ENCODE measurements at places on chromosomes 6 and 20.
A peak's percentile ranks its signal among the peaks of the same experiment; 100 is the strongest.

DNA sequence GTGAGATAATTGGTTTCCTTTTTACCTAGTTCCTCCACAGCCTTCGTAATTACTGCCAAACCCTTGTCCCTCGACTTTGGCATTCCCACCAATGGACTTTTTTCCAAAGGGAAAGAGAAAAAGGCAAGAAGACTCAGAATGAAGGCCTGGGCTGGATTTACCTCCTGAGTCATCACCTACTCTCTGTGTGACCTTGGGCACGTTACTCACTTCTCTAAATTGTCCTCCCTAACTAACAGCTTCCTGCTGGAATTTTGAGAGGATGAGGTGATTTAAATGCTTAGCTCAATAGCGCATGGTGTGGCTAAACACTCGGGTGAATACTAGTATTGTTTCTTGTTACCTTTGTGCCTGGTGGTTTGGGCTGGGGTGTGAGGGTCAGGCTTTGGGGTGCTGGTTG is 146.6 kb downstream of the DHX35 start:
- DNase-seq, result peak; percentile 72

GRCh38 chr20:52244702-52245101 is 53.1 kb upstream of the ZFP64 start:
- DNase-seq, result no peak

DNA sequence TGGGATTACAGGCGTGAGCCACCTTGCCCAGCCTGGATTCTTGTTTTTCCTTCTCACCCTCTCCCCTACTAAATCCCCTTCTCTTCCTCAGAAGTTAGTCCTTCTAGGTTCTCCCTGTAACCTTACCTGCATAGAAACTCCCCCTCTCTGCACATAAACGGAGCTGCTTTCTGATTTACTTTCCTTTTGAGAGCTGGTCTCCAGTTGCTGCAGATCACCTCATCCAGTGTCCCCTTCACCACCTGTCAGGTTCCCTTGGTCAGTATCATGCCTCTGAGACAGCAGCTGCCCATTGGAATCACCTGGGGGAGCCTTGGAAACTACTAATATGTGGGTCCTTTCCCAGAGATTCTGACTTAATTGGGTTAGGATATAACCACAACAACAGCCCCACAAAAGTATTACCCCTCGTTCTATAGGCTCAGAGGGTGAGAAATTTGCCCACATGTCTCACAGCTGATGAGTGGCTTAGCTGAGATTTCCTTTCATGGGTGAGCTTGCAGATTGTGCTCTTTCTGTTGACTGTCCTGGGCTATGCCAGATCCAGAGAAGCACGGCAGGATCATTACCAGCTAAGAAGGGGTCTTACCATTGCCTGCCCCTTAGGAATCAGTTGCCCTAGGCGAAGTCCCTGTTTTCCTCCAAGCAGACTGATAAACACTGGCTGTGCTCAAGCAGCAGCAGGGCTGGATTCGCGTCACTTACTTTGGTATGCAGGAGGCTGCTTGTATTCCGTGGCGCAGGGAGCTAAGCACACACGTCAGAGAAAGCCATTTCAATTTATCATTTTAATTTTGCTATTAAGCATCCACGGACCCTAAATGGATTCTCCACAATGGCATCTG is 51.3 kb downstream of the AKAP12 start:
- DNase-seq, result no peak

- no peak for DNase-seq
These were observed 214.8 kb upstream of the CEP162 start for GRCh38 chr6:84442208-84442607.

DNA sequence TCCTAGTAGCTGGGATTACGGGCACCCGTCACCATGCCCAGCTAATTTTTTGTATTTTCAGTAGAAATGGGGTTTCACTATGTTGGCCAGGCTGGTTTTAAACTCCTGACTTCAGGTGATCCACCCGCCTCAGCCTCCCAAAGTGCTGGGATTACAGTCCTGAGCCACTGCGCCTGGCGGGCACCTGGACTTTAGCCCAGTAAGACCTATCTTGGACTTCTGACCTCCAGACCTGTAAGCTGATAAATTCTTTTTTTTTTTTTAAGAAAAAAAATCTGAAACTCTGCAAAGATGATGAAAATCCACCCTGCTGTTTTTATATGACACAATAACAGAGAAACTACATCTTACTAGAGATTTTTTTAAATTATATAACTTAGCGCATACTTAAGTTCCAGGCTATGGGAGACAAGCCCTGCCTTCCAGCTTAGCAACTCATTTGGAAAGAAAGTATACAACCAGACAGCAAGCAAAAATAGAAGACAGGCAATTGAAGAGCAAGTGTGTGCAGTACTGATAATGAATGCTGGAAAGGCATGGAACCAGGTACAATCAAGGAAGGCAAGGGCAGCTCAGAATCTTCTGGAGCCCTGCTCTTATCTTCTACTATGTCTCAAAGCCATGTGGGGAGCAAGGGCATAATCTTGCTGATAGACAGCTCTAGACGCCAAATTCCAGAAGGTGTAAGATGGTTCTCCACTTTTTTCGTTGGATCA is 104.2 kb downstream of the CD83 start:
- DNase-seq, result no peak

DNA sequence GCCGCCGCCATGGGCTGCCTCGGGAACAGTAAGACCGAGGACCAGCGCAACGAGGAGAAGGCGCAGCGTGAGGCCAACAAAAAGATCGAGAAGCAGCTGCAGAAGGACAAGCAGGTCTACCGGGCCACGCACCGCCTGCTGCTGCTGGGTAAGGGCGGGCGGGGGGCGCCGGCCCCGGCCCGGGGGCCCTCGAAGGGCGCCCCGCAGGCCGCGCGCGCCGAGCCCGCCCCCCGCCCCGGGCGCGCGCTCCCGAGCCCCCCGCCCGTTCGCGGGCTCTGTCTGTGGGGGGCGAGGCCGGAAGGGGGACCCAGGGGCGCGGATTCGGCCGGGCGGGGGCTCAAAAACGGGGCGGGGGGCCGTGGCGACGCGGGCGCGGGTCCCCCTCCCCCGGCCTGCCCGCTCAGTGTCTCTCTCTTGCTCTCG is 39.2 kb downstream of the GNAS start:
- no peak for DNase-seq
